ENCODE measurements at places on chromosomes 16 and 17.

DNA sequence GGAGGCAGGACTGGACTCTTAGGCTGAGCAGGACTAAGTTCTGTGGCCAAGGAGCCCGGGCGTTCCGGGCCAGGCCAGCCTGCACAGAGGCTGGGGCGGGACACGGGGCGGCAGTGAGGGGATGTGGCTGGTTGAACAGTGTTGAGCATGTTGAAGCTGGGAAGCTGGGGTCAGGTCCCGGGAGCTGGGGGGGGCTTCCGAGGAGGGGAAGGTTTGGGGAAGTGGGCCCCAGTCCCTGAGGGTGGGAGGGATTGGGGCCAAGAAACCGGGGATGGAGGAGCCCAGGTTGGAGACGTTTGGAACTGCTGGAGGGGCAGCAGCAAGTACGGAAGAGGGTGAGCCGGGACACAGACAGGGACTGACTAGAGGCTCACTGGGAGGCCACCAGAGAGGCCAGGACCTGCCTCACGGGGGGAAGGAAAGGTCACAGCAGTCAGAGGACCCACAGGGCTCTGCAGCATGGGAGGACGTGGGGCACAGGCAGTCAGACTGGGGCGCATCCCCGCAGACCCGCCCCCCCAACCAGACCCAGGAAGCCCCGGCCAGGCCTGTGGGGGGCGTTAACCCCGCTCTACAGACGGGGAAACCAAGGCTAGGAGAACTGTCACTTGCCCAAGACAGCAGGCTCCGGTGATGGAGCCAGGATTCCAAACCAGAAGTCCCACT is 9.5 kb downstream of the TAX1BP3 start:
- no peak for DNase-seq

- no peak for DNase-seq
Measured at GRCh38 chr17:50479522-50480141, 972 bp downstream of the RSAD1 start.

DNA sequence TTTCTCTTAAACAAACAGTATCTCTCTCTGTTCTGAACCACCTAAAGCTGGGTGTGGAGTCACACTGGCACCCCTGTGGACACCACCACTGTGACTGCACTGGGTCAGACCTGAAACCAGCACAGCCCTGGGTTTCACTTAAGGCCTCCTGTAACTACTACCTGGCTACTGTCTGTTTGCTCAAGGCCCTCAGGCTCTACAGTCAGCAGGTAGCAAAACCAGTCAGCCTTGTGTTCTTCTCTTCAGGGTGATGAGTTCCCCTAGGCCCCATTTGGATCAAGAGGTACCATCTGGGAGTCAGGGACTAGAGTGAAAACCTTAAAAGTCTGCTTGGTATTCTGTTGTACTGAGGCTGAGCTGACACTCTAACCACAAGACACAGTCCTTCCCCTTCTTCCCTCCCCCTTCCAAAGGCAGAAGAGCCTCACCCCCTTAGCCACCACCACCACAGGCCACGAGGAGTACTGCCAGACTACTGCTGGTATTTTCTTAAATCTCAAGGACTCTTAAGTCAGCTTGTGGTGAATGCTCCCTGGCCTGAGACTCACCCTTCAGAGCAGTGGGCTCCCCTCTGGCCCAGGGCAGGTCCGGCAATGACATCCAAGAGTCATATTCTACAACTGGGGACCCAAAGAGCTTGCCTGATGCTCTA is 153.2 kb upstream of the MON1B start:
- no peak for DNase-seq

DNA sequence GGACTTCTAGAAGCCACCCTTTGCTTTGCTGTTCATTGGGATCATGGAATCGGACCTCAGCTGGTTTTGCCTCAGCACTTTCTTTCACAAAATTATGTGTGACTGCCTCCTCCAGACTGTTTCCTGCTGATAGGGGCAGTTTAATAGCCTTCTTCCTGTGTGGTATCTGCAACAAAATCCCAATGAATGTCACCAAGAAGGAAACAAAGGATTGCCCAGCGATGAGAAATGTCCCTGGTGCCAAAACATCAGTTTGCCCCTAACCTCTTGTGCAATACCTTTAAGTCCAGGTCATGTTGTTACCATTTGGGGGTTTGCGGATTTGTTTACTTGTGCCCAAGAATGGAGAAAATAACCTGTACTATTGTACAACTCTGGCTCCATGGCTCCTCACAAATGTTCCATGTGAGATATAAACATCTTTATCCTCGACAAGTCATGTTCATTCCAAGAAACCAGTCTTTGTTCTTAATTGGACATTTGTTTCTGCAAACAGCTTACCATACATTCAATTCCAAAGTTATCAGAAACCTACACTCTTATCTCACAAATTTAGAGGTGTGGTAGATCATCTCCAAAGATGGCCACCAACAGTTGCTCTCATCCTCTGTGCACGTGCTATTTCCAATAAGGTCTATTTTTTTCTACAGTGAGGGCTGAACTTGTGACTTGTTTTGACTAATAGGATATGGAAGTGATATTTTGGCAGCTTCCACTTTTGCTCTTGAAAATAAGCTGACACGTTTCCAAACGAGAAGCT is 14.8 kb downstream of the TAC4 start:
- DNase-seq, result no peak

DNA sequence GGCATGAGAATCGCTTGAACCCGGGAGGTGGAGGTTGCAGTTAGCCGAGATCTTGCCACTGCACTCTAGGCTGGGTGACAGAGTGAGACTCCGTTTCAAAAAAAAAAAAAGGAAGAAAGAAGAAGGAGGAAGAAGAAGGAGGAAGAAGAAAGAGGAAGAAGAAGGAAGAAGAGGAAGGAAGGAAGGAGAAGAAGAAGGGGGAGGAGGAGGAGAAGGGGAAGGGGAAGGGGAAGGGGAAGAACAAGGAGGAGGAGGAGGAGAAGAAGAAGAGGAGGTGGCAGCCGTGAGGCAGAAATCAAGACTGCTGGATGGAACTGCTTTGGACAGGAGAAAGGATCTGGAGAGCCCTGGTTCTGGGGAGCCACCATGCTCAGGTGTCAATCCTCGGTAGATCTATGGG is 29.7 kb upstream of the PEMT start:
- no peak for DNase-seq

DNA sequence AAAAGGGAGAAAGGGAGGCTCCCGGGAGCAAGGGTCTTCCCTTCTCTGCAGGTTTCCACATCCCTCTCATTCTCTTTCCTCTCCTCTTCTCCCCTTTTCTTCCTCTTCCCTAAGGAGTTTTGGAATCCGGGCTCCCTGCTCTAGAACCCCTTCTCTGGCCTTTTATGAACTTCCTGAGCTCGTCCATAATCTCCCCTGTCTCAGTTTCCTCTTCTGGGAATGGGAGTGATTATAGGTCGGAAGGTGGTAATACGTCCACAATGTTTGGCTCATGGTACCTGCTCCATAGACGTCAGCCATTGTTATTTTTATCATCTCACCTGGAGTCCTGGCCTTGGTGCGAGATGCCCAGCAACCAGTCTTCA is 467 bp upstream of the EMP2 start:
- DNase-seq, result no peak

GRCh38 chr16:89827383-89828198 is 684 bp upstream of the SPIRE2 start:
- DNase-seq, result no peak

DNA sequence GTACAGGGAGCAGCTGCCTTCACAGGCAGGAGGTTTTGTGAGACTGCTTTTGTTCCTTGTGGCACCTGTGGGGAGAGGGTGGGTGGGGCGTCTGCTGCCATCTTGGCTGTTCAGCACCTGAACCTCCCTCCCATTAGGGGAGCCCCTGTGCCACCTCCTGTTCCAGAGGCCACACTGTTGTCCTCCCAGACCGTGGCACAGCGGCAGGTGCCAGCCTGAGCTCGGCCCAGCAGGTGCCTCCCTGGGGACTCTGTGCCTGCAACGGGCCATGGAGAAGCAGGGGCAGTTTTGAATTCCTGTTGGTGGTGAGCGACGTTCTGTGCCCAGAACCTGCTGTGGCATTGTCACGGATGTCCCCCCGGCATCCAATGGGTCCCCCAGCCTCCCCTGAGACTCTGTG is 9.9 kb downstream of the LGALS3BP start:
- no peak for DNase-seq

- no peak for DNase-seq
Measured at GRCh38 chr17:73983621-73984400, 219.7 kb upstream of the RPL38 start.

- no peak for DNase-seq
Measured at GRCh38 chr16:70476272-70477020, 22.1 kb downstream of the FCSK start.

DNA sequence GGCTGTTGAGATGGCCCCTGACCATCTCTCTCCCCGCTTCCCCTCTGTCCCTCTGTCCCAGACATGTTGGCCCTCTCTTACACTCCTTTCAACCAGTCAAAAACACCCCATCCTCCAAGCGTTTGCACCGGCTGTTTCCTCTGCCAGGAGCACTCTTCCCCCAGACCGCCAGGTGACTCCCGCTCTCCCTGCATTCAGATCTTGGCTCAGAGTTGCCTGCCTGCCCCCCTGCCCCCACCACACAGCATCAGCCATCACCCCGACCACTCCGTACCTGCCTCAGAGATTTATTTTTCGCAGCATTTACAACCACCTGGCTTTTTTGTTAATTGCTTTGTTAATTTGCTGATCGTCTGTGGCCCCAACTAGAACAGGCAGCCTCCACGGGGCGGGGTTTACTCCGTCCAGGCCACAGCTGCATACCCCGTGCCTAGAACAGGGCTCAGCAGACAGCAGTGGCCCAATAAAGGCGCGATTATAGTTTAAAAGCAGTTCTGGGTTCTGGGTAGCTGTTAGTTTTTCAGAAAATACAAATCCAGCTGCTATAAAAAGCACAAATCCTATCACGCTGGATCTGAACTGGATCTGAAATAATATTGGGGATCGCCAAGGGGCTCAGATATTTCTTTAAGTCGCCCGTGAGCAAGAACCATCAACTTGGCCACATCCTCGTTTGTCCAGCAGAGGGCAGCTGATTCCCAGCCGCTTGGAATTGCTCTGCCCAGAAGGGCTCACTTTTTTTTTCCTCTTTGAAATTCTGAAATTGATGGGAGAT is 173.6 kb downstream of the IRF8 start:
- DNase-seq, result no peak

- DNase-seq, result no peak
Measured at GRCh38 chr16:19809121-19809635, 75.5 kb downstream of the GPRC5B start.

GRCh38 chr17:43315369-43315768 is 81.6 kb upstream of the RNU2-1 start:
- no peak for DNase-seq

- no peak for DNase-seq
Measured at GRCh38 chr17:28874750-28875149, 19.9 kb downstream of the ERAL1 start.

DNA sequence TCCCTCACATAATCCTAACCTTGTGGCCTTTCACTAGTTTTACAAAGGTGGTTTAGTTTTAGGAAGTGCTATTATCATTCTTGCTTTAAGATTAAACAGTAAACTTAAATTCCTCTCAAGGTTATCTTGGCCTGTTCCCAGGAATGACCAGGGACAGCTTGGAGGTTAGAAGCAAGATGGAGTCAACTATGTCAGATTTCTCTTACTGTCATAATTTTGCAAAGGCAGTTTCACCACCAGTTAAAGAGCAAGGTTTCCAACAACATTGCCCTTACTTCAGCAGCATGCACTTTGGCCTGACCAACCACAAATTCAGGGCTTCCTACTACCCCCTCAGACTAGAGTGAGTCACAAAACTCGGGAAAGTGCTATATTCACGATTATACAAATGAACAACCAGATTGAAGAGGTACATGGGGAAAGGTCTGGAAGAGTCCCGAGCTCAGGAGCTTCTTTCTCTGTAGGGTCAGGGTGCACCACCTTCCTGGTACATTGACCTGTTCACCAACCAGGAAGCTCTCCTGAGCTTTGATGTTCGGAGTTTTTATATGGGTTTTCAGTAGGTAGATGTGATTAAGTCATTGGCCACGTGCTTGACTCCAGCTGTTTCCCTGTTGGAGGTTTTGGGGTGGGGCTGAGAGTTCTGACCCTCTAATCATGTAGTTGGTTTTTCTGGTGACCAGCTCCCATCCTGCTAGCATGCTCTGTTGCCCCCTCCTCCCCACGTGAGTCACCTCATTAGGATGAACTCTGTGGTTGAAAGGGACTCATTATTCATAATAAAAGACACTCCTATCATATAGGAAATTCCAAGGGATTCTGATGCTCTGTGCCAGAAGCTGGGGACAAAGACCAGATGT is 19.4 kb downstream of the RHOT1 start:
- DNase-seq, result no peak

GRCh38 chr16:50550035-50550434 is 1.8 kb downstream of the NKD1 start:
- no peak for DNase-seq

- no peak for DNase-seq
Measured at GRCh38 chr17:7240375-7240774, 1.1 kb upstream of the PHF23 start.

DNA sequence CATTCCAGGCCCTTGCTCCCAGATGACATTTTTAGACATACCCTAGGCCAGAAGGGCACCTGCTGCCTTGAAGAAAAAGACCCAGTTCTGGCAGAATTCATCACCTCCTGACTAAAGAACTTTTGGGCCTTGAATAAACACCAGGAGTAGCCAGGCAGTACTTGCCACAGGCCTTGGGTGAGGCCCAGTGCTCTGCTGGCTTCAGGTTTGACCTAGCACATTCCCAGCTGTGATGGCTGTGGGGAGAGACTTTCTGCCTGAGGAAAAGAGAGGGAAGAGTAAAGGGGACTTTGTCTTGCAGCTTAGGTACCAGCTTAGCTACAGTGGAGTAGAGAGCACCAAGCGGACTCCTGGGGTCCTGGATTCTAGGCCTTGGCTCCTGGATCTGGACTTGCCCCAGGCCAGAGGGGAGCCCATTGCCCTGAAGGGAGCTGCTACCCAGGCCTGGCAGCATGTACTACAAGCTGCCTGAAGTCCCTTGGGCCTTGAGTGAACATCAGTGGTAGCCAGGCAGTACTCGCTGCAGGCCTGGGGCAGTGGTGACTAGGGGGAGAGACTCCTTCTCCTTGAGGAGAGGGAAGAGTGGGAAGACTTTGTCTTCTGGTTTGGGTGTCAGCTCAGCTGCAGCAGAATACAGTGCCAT is 44.3 kb downstream of the ABCA8 start:
- DNase-seq, result no peak

DNA sequence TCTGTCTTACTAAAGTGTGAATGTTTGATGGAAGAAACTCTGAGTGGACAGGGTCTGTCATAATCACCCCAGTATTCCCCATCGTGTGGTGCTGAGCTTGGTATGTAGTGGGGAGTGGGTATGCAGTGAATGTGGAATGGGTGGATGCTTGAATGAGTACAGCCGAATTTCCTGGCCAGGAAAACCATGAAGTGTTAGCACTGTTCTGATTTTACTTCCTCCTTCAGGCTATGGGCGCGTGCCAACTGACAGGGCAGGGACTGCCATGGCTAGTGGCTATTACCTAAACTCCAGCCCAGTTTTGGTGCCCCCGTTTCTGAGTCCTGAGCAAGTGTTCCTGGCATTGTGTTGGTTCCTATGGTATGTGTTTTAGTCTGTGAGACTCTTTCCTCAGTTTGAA is 48.6 kb downstream of the PRKCA start:
- DNase-seq, result no peak

GRCh38 chr17:4160294-4160859 is 17.4 kb downstream of the CYB5D2 start:
- DNase-seq, result no peak

- DNase-seq, result peak; percentile 27
Measured at GRCh38 chr16:67101311-67102082, 8.2 kb upstream of the PHAF1 start.

- no peak for DNase-seq
Measured at GRCh38 chr16:57748596-57748995, 13.0 kb downstream of the KATNB1 start.
